ENCODE measurements at places on chromosomes 11 and 22.

DNA sequence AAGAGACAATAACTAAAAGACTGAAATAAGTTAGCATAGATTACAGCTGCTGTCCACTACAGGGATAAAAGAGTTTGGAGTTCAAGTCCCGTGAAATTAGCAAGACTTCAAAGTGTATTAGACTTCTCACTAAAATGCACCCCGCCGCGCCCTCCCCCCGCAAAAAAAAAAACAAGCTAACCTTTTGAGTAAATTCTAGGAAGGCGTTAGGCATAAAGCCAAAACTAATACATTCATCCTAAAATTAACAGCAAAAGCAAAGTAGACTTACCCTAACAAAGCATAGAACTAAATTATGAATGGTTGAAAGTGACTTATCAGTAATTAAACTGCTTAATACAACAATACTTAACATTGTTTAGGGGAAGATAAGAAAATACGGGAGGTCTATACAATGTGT, 581.0 kb upstream of the CHORDC1 start:
- no peak for DNase-seq

GRCh38 chr22:37425800-37426705, 1.2 kb downstream of the ELFN2 start:
- DNase-seq: no peak

- DNase-seq: no peak
Observed at GRCh38 chr22:44422746-44423380, 75.2 kb downstream of the RTL6 start.

- no peak for DNase-seq
Observed at GRCh38 chr11:105447936-105448702, 161.8 kb upstream of the GRIA4 start.

DNA sequence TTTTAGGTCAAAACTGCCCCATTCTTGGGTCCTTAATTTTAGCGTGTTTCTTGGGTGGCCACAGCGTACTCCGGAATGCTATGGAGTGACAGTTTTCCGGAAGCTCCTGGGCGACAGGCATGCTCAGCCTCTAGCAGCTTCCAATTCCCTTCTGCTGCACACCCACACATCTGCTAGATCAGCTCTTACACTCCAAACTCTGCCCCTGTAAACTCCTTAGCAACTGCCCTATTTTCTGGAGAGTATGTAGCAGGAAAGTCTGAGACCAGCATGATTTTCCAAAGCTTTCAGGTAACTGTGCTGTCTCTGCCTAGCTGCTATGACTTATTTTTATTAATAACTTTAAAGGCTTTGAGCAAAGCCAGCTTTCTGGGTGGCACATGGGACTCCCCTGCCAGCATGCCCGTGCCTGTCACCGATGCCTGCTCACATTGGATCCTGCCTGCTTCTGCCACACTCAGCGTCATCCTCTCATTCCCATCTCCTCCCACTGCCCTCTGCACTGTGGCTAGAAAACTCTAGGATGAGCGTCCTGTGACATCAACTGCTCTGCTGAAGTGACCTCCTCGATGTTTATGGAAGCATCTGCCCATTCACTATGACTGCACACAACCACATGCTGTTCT, 17.3 kb downstream of the TOLLIP start:
- DNase-seq: no peak

DNA sequence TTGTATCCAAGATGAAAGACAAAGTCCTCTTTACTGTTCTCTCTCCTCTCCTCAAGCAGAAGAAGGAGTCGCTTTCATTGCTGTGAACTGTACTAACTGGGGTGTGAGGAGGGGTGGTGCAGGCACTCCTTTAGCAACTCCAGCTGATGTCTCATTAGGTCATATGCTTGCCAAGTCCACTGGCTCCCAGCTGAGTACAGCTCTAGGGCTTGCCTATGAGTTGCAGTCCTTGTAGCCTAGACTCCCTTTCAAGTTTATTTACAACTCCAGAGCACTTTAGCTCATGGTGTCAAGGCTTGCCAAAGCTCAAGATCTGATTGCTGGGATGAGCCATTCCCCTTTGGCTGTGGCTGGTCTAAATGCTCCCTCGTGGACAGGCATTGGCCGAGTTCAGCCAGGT, 55.1 kb upstream of the PDGFD start:
- DNase-seq: no peak

GRCh38 chr11:83070044-83070701, 1.5 kb downstream of the RAB30 start:
- no peak for DNase-seq

DNA sequence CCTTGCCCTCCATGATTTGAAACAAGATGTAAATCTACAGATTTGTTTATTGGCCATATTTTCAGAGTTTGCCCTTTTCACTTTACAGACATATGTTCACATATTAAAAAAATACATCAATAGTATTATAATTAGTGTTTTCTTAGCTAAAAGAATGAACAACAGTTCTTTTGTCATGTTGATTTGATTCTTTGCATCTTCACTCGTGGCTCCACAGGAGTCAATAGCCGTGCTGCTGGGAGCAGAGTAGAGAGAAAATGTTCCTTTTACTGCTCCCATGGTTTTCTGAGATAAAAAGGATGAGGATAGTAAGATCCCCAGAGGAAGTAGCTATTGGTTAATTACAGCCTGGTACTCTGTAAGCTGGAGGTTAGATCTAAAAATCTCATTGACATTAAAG, 151.2 kb downstream of the PGR start:
- DNase-seq: no peak

DNA sequence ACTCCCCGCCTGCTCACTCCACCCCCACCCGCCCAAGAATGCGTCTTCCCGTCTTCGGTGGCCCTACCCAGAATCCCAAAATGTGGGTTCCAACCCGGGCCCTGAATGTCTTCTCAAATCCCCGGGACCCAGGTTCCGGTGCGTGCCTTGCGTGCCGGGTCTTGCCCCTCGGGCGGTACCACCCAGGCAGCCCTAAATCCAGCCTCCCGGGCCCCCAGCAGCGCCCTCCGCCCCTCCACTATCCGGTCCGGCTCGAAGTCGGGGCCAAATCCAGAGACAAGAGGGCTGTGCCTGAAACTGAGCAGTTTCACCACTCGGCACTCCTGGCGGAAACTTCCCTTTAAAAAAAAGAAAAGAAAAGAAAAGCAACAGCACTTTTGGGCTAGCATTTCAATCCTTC, 16.3 kb upstream of the CCT8L2 start:
- DNase-seq: no peak

- no peak for DNase-seq
Observed at GRCh38 chr11:110430267-110431050, 711 bp downstream of the FDX1 start.

DNA sequence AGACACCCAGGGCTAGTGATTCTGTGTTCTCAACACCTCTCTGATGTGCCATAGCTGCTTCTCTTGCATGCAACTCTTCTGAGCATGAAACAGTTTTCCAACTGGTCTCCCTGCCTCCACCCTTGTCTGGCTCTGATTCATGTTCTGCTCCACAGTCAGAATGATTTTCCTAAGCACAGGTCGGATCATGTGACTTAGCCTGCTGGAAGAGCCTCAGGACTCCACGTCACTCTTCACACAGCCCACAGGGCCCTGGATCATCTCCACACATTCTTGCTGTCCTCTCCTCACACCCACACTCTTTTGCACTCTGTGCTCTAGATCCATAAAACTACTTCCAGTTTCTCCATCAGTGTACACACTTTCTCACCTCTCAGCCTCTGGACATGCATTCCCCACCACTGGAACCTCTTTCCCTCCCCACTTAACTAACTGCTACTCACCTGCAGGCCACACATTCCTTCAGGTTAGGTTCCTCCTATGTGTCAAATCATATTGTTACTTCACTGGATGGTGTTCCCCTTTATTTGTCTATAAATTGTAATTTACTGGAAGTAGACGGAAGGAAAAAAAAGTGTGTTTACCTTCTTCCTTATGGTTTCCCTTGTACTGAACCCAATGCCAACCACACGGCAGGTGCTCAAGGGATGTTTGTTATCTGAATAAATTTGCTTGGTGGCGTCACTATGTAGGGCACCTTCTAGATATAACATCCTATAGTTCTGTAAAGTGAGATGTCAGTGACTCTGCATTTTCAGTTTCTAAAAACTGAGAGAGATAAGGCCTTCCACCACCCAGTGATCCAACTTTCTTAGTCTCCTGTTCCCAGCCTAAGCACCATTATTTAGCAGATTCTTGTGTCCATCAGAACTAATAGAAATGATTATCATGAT, 133.7 kb downstream of the ETS1 start:
- DNase-seq: no peak

DNA sequence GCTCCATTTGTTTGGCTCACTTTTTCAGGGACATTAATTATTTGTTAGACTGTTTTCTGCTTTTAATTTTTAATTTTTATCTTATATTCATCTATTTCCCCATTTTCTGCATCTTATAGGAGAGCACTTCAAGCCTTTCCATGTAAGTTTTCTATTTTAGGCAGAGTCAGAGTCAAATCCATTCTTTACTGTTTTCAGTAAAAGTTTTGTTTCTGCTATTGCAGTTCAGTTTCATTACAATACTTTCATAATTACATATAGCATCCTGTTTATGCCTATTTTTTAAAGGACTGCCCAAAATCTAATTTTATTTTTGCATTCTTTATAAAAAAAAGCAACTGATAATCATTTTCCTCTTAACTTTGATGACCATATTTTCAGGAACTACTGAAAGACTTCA, 3.8 kb upstream of the OR10A5 start:
- DNase-seq: no peak

GRCh38 chr11:69155302-69156234, at the start of gene SMIM38:
Gene SMIM38 (plus strand): TSS chr11:69155935. CDS start chr11:69157847, 1,912 bp downstream.
- no peak for DNase-seq

All from activated T-cell treated with anti-CD3 and anti-CD28 coated beads for 24 hours (primary cell).